Skeletal muscle cell (primary cell): ENCODE measurements at places on chromosomes 6 and 20.

DNA sequence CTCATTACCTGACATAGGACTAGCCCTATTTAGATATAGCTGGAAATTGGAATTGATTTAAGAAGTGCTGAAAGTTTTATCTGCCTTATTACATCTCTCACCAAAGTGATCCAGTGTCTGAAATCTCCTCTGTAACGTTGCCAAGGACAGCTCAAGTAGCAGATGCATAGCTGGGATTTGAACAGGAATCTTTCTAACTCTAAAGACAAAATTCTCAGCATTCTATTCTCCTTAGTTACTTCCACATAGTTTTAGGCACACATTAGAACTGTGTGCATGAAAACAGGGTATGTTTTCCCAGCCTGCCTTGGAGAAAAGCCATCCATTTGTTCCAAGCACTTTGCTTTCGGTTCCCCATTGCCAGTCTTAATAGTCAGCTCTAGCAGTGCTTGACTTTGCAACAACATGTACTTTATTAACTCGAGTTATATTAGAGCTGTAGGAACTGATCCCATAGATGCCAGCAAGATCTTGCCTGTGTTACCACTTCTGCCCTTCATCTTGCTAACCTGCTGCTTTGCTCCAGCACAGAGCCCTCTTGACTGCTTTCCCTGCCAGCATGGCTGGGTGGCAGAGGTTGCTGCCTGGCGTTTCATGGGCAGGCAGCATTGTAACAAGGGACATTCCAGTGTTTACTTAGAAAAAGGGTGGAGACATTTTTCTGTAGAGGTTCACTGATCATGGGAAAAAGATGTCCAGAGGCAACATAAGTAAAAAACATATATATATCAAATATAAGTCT, 56.1 kb upstream of the STMND1 start:
- DNase-seq: peak; percentile 75

DNA sequence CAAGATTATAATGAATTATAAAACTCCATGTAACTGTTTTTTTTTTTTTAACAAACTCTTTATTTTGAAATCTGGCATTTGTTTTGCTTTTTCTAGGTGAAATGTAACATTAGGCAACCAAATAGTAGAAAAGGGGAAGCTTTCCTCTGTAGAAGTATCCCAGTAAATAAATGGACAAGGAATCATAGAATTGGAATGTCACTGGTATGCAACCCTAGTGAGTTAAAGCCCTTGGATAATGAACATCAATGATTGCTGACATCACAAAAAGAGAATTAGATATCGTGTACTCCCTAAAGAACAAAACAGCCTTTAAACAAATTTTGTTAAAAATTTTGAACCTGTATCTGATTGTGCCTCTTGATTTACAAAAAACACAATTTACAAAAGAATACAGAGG, 93.9 kb upstream of the OGFRL1 start:
- DNase-seq: peak; percentile 56

DNA sequence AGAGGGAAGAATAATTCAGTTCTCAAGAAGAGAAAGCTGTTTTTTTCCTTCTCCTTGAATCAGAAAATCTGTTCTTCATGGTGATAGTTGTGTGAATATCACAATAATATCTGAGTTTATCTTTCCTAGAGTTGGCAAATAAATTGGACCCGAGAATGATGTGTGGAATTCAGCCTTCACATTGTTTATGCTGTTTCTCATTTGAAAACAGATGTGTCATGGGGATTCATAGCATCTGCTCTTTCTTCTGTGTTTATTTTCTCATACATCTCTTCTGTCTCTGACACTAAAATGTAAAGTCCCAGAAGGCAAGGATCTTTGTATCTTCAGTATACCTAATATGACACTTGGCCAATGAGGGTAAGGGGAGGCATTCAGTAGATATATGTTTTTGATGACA, 103.6 kb upstream of the SGK1 start:
- no peak for DNase-seq

DNA sequence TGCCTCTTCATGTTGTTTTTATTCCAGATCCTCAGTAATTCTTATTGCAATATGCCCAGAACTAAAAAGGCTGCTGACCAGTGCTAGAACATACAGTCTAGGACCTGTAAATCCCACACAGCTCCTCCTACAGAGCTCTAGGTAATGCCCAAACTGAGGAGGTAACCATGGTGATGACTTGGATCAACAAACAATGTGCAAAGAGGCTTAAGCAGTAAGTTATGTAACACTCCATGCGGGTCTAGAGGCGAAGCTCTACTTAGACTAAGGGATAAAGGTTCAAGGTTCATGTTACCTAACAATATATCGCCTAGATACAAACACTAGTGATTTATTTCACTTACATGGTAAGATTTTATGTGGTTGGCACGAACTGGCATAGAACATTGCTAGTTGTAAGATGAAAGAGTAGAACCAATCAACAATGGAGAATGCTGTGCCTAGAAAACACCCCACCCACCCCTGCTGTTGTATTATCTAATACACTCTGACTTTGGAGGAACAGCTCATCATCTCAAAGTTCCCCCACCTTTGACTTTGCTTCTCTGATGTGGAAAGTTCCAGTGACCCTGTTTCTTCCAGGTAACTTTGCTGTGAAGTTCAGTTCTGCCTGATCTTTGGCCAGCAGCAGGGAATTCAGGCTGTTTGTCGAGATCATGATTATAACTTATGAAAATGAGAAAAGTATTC, 242.4 kb downstream of the ALDH8A1 start:
- no peak for DNase-seq

DNA sequence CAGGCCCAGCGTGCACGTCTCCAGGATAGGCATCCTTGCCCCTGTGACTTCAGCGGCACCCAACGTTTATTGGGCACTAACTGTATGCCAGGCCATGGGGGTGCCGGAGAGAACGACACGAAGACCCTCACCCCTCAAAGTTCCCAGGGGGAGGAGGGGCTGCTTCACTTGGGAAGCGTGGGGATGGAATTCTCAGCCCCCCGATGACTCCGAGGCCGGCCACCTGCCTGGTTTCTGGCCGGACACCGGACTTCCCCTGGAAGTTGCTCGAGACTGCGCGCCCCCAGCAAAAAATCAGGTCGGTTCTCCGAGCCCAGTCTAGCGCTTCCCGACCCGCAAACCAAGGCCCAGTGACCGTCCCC, 275 bp upstream of the MAVS start:
- no peak for DNase-seq

- no peak for DNase-seq
Measured at GRCh38 chr20:14816471-14816870, 479.1 kb upstream of the FLRT3 start.

DNA sequence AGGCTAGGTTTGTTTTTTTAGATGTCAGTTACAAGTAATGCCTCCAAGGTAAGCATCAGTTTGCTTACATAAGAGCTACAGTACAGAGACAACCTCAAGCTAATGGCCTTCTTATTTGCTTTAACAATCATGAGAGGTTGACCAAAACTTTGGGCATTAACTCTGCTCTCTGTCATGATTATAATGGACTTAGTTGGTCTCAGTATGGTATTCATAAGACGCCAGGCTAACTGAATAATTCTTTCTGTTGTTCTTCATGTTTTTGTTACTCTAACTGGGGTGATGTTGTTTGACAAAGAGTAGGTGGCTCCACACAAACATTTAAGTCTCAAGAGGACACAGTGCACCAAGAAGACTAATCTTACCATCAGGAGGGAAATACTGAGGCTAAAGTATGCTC, 9.8 kb downstream of the CST9 start:
- no peak for DNase-seq

GRCh38 chr6:168498161-168498843, 57.3 kb downstream of the SMOC2 start:
- DNase-seq: no peak

- no peak for DNase-seq
Measured at GRCh38 chr20:61690993-61691838, 374.5 kb downstream of the TAF4 start.

DNA sequence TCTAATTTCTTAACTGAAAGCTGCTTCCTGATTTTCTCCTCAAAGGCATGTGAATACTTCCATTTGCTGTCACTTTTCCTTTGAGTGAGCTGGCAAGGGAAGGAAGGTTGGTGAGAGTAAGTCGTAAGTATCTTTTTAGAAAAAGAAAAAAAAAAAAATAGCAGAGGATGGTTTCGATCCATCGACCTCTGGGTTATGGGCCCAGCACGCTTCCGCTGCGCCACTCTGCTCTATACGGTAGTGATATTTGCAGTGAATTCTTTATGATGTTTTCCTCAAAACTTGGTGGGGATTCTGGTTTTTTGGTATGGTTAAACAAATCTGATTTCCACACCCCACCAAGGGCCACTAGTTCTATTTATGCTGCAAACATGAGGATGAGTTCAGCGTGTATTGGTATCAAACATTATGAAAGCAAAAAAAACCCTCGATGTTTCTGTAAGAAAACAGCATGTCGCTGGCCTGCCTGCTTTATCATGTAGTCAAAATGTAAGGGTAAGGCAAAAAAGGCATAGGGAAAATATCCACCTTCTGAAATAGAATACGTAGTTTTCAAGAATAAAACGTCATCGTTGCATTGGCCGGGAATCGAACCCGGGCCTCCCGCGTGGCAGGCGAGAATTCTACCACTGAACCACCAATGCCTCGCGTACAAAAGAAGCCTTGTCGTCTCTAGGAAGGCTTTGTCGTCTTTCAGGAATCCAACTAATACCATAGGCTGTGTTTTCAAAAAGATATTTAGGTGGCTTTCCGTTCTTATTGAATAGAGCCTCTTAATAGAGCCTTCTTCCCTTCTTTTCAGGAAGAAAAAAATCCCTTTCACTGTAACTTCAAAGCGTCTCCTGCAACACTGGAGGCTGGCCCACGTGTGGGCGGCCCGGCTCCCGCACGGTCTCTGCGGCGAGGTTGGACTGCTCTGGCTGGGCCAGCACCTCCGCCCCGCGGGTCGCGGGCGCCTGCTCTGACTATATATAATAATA, 9.6 kb downstream of the OR2B2 start:
- DNase-seq: peak; percentile 45

GRCh38 chr6:52724406-52725121, 38.7 kb downstream of the GSTA2 start:
- peak; percentile 39 for DNase-seq

- no peak for DNase-seq
Measured at GRCh38 chr6:43788301-43788700, 18.3 kb downstream of the VEGFA start.

GRCh38 chr20:31542201-31542842, 28.1 kb downstream of the HM13 start:
- DNase-seq: no peak

GRCh38 chr6:2680264-2680922, 70.3 kb downstream of the MYLK4 start:
- no peak for DNase-seq

DNA sequence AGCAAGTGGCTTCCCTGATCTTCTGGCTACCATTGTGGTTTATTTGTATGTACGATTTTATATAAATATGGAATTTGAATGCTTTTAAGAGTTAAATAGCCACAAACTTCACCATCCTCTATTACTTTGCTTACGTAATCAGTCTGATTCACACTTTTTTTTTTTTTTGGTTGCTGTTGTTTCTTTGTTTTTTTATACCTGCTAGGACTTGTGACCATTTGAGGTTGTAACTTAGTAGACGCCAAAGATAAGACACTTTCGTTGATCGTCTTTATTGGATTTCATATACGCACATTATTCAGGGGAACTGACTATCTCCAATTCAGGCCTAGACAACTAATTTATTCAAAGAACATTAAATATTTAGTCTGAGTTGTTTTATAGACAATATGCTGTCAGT, 559.0 kb downstream of the CBLN4 start:
- DNase-seq: no peak

GRCh38 chr20:6735942-6736845, 31.3 kb upstream of the BMP2 start:
- no peak for DNase-seq

DNA sequence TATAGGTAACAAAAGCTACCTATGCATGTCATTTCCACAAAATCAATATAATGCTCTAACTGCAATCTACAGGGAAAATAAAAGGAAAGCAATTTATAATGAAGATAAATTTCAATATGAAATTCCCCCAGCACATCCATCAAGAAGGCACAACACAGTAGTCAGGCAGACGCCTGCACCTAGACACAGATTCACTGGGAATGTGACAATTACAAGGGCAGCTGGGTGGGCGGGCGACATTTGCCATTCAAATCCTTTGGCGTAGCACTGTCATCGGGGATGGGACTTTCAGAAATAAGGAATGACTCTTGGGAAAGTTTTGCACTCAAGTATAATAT, 60.4 kb downstream of the SULF2 start:
- DNase-seq: no peak

GRCh38 chr20:52959125-52959524, 13.0 kb upstream of the TSHZ2 start:
- peak; percentile 21 for DNase-seq

DNA sequence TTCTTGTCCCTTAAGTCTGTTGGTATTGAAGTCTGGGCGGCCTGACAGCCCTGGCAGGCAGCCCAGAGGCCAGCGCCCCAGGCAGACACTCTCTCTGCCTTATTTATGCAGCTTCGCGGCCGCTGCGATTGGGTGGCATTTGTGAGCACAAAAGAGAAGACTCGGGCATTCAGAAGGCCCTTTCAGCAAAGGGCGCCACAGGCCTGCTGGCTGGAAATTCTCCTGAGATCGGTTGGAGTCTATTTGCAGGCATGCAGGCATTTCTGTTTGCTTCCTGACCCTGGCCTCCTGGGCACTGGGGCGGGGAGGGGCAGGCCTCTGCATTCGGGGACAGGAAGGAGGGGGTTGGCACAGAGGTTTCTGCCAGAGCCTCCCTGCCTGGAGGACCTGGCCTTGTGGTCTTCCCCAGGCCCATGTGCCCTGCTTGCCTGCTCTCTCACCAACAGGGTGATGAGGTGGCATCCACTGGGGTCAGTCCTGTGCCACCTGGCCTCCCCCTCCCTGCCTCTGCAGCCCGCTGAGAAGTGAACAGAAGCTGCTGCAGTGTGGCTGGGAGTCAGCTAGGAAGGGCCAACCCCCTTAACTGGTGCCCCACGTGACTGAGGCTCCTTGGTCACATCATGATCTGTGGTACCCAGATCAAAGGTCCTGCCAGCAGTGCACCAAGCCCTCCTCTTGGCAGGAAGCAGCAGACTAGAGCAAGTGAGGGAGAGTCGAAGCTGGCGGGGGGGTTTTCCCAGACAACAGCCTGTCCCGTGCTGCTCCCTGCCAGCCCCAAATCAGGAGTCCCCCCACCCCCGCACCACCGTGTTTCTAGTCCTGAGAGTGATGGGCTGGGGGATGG, 16.6 kb upstream of the CCDC167 start:
- DNase-seq: no peak

DNA sequence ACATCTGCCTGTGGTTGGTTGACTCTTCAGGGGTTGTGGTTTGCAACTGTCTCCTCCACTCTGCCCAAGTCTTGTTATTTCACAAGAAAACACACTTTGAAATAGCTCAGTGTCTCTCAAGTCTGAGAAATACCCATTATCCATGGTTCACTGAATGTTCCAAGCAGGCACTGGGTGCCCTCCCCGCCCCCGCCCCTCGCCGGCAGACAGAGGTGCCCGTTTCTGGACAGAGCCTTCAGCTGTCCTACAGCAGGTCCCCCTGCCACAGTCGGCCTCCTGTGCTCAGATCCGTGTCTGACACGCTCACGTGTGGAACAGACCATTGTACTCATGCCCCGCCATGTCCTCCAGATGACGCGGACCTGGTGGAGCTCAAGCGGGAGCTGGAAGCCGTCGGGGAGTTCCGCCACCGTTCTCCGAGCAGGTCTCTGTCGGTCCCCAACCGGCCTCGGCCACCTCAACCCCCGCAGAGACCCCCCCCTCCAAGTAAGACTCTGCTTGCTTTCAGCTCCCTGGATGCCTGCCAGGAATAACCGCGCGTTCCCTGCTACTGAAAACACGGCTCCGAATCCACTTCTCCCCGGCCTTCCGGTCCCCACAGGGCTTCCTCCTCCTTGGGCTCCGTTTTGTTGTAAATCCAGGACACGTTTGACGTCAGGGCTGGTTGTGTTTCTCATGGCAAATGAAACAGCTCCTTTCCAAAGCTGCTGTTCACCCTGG, 81.4 kb downstream of the SERAC1 start:
- DNase-seq: peak; percentile 25
